ENCODE measurements at places on chromosomes 4 and X.

DNA sequence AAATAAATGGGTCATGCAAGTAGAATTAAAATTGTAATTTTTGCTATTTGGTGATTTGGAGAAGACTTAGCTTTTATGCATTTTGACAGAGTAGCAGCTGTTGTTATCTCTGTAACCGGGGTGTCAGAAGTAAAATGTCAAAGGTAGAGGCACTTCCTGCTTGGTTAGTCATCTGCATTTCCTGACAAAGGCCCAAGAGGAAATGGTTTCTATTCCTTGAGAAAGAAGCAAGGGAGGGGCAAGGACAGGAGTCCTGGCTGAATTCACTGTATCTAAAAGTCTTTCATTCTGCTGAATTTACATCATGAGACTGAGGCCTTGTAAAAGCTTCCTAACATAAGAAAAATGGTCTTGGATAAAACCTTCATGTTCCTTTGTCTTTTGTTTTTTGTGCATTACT, 550.9 kb upstream of the BOD1L1 start:
- no peak for DNase-seq

DNA sequence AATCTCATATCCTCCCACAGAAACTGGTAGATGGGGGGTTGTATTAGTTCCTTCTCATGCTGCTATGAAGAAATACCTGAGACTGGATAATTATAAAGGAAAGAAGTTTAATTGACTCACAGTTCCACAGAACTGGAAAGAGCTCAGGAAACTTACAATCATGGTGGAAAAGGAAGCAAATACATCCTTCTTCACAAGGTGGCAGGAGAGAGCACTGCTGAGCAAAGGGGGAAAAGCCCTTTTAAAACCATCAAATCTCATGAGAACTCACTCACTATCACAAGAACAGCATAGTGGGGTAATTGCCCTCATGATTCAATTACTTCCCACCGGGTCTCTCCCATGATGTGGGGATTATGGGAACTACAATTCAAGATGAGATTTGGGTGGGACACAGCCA, 250.5 kb upstream of the GPRIN3 start:
- no peak for DNase-seq

GRCh38 chrX:53241558-53241957, 16.6 kb upstream of the KDM5C start:
- DNase-seq: no peak

DNA sequence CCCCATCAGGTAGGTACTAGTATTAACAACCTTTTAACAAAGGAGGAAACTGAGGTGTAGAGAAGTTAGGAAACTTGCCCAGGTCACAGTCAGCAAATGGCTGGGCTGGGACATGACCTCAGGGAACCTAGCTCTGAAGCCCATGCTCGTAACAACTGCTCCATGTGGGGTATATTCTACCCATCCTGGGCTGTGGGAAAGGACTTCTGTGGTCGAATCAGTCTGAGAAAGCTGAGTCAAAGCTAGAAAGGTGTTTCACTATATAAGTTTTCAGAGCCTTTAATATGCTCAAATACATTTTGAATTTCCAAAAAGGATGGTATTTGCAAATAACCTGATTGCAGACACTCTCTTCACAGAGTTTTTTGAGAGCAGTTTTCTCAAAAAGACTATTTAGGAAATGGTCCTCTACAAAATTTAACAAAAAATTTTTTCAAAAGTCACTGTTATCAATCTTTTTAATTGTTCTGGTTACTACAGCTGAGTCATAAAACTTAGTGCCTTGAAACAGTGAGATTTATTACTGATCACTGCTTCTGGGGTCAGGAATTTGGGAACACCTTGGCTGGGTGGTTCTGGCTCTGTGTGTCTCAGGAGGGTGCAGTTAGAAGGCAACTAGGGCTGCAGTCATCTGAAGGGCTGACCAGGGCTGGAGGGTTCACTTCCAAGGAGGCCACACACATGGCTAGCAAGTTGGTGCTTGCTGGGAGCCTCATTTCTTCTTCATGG, 53.6 kb downstream of the NSG1 start:
- DNase-seq: no peak

- no peak for DNase-seq
Observed at GRCh38 chrX:107467271-107467670, 17.8 kb downstream of the FRMPD3 start.

GRCh38 chrX:110743679-110744340, 51.8 kb downstream of the CHRDL1 start:
- DNase-seq: no peak

DNA sequence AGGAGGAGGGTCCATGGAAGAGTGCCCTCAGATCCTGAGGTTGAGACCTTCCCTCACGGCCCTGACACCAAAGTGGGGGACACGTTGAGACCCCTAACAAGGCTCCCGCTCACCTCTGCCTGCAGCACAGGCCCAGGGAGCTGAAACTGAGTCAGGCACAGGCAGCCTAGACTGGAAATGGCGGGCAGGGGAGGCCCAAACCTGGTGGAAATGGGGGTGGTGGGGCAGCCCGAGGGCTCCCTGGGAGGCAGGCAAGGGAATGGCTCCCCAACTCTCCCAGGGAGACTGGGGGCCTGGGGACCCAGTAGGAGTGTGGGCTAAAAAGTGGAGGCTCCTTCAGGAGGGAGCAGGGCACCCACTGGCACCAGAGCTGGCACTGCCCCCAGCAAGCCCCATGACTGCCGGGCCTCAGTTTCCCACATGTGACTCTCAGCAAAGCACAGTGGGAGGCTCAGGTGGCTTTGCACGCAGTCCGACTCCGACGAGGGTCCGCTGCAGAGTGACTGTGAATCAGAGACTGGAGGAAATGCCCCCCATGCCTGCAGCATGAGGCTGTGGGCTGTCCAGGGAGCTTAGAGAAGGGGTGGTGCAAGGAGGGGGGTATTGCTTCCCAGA, 5.9 kb downstream of the NKX1-1 start:
- no peak for DNase-seq

DNA sequence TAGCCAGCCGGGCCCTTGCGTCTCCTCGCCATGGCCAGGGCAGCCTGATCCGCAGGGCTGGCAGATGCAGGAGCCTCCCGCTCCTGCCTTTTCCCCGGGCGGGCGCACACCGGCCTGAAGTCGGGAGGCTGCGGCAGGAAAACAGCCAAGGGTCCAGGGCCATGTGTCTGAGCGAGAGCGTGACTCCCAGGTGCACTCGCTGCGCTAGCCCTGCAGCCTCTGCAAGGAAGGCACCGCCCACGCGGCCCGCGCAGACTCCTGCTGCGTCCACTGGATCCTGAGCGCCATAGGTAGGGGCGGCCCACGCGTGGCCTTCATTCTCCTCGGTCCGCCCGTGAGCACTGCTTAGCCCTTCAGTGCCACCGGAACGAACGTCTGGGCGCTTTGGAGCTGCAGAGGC, 379.9 kb downstream of the TRAM1L1 start:
- DNase-seq: no peak

- DNase-seq: no peak
Observed at GRCh38 chrX:10534611-10535010, 85.8 kb downstream of the MID1 start.

DNA sequence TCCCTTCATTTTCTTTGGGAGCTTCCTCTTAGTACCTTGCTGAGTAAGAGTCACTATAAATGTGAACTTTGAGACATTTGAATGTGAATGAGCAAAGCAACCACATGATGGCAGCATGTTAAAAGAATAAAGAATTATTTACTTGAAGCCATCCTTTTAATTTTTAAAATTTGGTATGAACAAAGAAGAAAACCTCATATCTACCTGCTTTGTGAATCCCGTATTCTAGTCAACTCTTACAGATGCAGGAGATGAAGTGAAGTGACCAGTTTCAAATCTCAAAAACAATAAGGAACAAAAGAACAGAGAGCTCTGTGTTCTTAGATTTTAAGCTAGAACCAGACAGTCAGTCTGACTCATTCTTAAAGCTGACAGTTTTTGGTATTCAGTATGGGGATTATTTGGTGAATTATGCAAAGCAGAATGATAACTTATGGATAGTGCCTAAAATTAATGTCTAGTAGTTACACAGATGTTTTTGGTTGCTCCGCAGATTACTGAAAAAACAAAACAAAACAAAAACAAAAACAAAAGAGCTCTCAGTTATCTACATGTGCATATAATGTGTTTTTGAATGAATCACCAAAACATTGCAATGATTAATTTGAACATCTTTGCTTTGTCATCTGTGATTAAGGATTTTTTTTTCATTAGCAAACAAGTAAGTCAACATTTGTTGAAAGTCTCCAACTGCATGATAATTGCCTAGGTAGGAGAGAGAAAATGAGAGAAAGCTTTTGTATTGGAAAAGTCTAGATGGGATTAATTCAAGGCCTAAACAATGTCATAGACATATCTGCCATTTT, 48.2 kb upstream of the H2AZ1 start:
- DNase-seq: no peak

DNA sequence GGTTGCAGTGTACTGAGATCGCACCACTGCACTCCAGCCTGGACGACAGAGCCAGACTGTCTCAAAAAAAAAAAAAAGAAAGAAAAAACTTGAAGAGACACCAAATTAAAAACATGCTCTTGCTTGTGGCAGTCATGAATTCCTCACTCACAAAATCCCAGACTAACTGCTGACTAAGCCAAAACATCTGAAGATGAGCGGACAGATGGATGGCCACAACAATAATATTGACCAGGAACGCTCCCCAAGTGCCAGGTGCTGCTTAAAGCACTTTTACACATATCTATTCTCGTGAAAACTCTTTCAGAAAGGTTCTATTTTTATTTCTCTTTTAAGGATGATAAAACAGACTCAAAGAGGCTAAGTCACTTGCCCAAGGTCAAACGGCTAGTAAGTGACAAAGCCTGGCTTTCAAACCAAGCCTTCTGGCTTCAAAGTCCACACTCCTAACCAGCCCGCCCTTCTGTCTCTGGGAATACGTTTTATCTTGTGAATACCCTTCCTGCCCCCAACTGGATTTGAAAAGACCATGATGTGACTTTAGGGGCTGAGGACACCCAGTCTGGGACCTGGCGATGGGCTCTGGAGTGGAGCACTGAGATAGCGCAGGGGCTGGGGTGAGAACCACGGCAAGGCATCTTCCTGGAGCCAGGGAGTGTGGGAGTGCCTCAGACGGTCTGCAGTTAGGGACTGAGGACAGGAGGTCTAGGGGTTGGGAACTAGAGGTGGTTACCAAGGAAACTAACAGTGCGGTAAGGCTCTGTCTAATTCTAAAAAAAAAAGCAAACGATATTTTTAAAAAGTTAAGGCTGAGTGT, 9.5 kb upstream of the CXCR3 start:
- no peak for DNase-seq

- DNase-seq: no peak
Observed at GRCh38 chrX:120456973-120457372, 12.1 kb downstream of the LAMP2 start.

- no peak for DNase-seq
Observed at GRCh38 chrX:104854188-104854587, 288.2 kb downstream of the IL1RAPL2 start.

- DNase-seq: no peak
Observed at GRCh38 chr4:121690001-121690400, 6.8 kb downstream of the ANXA5 start.

DNA sequence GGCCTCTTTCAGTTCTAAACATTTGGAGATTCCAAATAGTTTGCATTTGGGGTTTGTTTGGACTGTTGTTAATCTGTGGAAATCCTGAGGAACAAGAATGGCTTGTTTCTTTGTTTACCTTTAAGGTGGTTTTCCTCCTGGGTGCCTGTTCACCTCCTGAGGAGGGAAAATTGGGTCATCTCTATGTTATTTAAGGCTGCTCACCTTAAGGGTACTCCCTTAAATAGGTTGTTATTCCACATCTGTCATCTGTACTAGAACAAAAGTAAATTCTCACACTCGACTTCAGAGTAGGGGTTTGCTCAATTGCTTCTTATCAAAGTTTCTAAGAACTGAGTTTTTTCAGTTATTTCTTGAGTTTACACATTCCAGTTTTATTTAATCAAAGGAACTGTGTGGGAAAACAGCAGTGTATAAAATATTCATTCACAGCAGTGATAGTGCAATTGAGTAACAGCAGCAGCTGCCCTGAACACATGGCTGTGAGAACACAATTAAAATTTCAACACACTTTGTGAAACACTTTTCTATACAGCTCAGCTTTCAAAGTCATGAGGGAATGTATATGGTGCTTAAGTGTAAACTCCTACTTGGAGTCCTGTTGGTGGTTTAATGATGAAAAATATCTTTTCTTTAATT, 238.5 kb upstream of the PGRMC2 start:
- no peak for DNase-seq

- no peak for DNase-seq
Observed at GRCh38 chrX:137432609-137433008, 133.3 kb upstream of the ZIC3 start.

Measured in stimulated activated CD8-positive, alpha-beta memory T cell treated with anti-CD3 and anti-CD28 coated beads, Interleukin-15, amount 100 ng/mL, for 4 hours (primary cell).